ENCODE measurements at places on chromosomes 12 and 14. TPM values are rescaled to one million over a fixed set of nuclear protein-coding genes. Genes with fewer than 3 reads are reported as not detected.

Gene MUCL1
- total RNA-seq: not detected

Gene TRMT61A
- total RNA-seq: 72.9 TPM

Gene MSRB3
- 4.5 TPM for total RNA-seq

Gene SYCP3
- not detected for total RNA-seq

Gene MYRFL
- total RNA-seq: not detected

Gene NPAS3
- 1.2 TPM for total RNA-seq

Gene DCN
- total RNA-seq: not detected

Gene ITGB7
- total RNA-seq: 3.4 TPM

Gene KRT73
- total RNA-seq: not detected

Gene LRRC23
- 5.1 TPM for total RNA-seq

Gene SLC5A8
- total RNA-seq: not detected

Gene FOXA1
- total RNA-seq: 249 TPM

Gene CPM
- 5.3 TPM for total RNA-seq

Gene IL23A
- 17.5 TPM for total RNA-seq

Gene CD27
- total RNA-seq: not detected

Gene KRT79
- total RNA-seq: 0.46 TPM

Gene KRT80
- 30.1 TPM for total RNA-seq

Gene RAB3IP
- 28.6 TPM for total RNA-seq

Gene NEDD1
- 43.4 TPM for total RNA-seq

Gene EIF4B
- total RNA-seq: 424 TPM

Gene SMOC1
- not detected for total RNA-seq

Gene CLEC2A
- not detected for total RNA-seq

Gene TAS2R43
- not detected for total RNA-seq

Gene HNF1A
- total RNA-seq: not detected

Gene ADAM21
- 0.80 TPM for total RNA-seq

Gene EMP1
- 158 TPM for total RNA-seq

Gene RHEBL1
- 5.0 TPM for total RNA-seq

Gene B4GALNT1
- total RNA-seq: 42.3 TPM

Gene NKX2-1
- total RNA-seq: not detected

Gene IL22
- not detected for total RNA-seq

Gene FGF23
- total RNA-seq: not detected

Gene DEPDC4
- 2.0 TPM for total RNA-seq

Gene CLEC1A
- not detected for total RNA-seq

Gene SERPINA1
- 5.4 TPM for total RNA-seq

Gene KCNA5
- total RNA-seq: not detected

Data from PC-3 (cell line).